ENCODE measurements at places on chromosomes 7 and 10.
A peak's percentile ranks its signal among the peaks of the same experiment; 100 is the strongest.

DNA sequence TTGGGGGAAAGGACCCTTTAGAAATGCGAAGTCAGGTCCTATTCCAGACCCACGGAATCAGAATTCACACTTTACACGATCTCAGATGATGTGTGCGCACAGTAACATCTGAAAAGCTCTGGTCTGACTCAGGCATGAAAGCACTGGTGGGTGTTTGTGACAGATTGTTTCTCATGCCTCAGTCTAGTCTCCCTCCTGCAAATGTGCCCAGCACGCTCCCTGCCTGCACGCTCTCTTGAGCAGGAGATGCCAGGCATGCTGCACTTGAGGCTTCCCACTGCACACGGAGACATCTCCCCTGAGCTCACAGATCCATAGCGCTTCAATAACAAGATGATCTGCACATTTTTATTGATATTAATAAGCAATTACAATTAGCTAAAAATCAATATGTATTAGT, 23.6 kb upstream of the ZNF37A start:
- ATAC-seq: no peak

- ATAC-seq: no peak
Measured at GRCh38 chr7:123771256-123771655, 22.5 kb upstream of the WASL start.

DNA sequence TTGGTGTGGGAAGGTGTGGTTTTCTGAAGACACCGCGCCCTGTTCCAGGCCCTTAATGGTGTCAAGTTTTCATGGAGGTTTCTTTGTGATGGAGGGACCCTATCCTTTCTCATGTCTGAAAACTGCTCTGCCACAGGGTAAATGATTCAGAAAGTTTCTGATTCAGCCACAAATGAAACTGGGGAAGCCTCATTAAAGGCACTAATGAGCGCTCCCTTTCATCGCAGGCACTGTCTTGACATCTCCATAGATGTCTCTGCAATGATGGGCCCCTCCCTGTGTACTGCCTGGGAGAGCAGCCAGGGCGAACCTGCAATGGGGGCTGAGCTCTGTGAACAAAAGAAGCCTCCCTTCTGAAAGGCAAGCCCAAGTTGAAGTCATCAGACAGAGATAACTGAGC, 355.3 kb downstream of the PRPF18 start:
- no peak for ATAC-seq

- ATAC-seq: no peak
Measured at GRCh38 chr7:6576024-6576866, 1.0 kb upstream of the ZDHHC4 start.

- no peak for ATAC-seq
Measured at GRCh38 chr10:629186-629998, 60.1 kb downstream of the DIP2C start.

DNA sequence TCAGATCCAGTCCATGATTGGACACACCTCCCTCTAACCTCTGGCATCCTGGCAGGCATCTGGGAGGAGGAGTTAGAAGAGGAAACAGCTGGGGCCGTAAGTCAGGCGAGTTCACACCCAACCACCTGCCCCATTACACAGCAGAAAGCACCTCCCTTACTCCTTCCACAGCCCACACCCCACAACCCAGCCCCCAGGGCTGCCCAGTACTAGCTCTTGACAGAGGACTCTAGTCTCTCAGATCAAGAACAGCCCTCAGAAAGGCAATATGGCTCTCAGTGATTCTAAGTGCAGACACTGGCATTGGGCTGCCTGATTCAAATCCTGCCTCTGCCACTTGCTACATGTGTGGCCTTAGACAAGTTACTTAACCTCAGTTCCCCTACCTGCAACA, 34.1 kb downstream of the KCNMA1 start:
- ATAC-seq: peak; percentile 22

DNA sequence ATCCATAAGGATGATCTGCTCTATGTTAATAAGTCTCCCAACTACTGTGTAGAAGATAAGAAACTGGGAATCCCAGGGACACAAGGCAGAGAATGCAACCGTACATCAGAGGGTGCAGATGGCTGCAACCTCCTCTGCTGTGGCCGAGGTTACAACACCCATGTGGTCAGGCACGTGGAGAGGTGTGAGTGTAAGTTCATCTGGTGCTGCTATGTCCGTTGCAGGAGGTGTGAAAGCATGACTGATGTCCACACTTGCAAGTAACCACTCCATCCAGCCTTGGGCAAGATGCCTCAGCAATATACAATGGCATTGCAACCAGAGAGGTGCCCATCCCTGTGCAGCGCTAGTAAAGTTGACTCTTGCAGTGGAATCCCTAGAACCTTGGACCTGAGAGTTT, 10.3 kb downstream of the WNT16 start:
- ATAC-seq: no peak

- no peak for ATAC-seq
Measured at GRCh38 chr7:7922684-7923385, 45.8 kb upstream of the GLCCI1 start.

- no peak for ATAC-seq
Measured at GRCh38 chr7:157032128-157032527, 21.7 kb upstream of the MNX1 start.

- ATAC-seq: no peak
Measured at GRCh38 chr10:17244700-17245365, 16.8 kb downstream of the VIM start.

- ATAC-seq: no peak
Measured at GRCh38 chr10:60105295-60105695, 198.9 kb upstream of the CCDC6 start.

DNA sequence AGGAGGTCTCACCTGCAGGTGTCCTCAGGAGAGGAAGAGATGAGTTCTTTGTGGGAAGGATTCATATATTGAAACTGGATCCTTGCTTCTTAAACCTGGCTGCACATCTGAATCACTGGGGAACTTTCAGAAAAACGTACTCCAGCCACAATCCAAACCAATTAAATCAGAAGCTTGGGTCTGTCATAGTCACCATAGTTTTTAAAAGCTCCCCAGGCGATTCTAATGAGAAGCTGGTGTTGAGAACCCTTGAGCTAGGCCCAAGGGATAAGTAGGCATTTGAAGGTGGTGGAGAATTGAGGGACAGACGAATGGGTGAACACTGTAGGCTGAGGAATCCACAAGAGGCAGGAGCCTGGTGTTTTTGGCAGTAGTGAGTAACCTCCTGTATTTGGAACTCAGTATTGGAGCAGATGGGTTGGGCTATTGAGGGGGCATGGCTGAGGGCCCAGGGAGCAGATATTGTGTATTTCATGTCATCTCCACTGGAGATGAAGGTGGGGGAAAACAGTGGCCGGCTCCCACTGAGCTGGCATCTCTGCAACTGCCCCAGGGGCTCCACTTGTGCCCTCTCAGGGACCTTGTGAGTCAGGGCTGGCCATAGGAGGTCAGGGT, 14.5 kb downstream of the ADCYAP1R1 start:
- no peak for ATAC-seq

- no peak for ATAC-seq
Measured at GRCh38 chr10:49560526-49560925, 21.6 kb upstream of the ERCC6 start.

DNA sequence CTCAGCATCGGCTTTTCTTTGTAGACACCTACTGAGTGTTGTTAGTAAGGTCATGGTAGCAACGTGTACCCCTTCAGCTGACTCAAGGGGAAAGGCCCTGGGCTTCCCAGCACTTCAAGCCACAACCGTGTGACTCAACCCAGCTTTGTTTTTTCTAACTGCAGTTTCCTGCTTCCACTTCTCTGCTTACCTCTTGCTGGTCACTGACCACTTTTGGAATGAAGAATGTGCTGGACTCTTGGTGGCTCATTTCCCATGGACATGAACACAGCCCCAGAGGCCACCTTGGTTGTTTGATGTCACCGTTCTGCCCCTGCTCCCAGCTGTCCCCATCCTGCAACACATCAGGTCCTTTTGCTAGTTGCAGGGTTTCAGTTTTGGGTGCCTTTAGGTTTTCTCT, 69.5 kb upstream of the ZNF438 start:
- ATAC-seq: no peak

GRCh38 chr7:904847-905246, 28.5 kb downstream of the GET4 start:
- peak; percentile 14 for ATAC-seq

DNA sequence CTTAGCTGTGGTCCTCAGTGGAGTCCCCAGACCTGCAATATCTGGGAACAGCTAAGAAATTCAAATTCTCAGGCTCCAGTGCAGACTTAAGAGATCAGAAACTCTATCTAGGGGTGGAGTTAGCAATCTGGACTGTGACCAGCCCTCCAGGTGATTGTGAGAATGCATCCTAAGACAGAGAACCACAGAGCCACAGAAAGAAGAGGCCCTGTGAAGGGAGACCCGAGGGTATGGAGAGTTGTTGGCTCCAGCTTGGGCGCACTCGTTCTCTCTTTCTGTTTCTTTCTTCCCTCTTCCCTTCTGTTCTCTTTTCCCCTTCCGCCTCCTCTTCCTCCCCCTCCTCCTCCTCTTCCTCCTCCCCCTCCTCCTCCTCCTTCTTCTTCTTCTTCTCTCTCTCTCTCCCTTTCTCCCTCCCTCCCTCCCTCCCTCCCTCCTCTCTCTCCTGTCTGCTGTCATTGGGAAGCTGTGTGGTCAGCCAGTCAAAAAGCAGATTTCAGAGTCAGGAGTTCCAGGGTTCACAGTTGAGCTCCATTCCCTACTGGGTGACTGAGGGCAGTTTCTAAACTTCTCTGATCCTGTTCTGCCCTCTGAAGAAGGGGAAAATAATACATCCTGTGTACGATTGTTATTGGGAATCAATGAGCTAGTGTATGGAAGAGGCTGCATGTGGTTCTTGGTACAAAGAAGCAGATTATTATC, 62.1 kb upstream of the STEAP1B start:
- no peak for ATAC-seq

- no peak for ATAC-seq
Measured at GRCh38 chr10:120897343-120897742, 46.2 kb downstream of the WDR11 start.

- ATAC-seq: peak; percentile 78
Measured at GRCh38 chr7:3888096-3888495, 587.0 kb downstream of the SDK1 start.

DNA sequence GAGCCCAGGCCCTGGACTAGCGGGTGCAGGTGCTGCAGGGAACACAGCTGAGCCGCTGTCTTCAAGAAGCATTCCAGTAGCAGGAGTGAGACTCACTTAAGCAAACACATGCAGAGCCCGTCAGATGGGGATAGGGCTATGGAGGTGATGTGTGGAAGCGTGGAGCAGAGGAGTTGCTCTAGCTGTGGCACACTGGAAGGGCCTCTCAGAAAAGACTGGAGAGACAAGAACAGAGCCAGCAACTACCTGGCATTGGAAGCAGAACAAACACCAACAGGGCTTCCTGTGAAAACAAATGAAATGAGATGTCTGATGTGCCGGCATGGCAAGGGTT, 37.8 kb upstream of the GALNTL5 start:
- no peak for ATAC-seq

DNA sequence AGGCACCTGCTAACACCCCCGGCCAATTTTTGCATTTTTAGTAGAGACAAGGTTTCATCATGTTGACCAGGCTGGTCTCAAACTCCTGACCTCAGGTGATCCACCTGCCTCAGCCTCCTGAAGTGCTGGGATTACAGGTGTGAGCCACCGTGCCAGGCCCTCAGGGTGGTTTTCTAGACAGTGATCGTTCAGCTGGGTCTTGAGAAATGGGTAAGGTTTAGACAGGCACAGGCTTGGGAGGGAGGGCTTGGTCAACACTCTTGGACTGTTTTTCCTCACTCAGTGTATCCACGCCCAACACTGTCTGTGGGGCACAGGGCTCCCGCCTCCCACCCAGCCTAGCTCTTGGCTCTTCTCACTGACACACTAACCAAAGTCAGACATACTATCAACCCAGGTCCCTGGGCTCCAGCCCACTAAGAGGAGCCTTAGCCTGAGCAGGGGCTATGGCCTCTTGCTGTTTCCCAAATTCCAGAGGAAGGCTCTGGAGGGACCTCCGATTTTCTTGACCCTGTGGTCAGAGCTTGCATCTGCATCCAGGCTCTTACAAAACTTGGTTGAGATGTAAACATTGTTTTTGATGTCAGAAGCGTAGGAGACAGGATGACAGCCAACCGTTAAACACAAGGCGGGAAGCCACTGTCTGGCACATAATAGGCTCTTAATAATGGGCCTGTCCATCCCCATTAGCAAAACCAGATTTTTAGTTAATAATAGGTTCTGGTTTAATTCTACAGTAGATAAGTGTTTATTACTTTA, 143.9 kb downstream of the PRKAG2 start:
- ATAC-seq: no peak

- ATAC-seq: no peak
Measured at GRCh38 chr7:158018971-158019645, 568.5 kb downstream of the PTPRN2 start.

DNA sequence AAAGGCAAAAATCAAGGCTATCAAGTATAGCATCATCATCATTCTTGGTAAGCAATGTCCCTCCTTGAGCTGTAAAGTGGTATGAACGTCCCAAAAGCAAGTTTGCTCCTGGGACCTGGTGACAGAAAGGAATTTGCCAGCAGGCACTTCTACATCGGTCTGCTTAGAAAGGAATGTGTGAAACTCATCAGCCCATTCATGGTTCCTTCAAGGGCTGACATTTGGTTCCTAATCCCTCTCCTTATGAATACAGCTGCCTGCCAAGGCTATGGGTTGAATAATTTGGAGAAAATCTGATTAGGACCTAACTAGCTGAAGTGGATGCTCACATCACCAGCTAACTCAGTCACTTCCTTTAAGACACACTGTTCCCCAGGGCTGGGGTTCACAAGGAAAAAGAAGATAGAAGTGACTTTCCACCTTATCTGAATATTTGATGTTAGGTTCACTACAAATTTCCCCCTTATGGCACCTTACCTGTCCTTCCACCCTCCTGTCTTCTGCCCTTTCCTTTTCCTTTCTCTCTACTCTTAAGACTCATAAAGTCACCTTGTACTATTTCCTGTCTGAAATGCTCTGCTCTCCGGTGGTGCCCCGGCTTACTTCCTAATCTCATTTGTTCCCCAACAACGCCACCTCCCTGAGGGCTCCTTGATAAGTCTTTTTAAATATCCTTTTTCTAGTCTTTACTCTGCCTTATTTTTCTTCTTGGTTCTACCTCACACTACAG, 187.1 kb downstream of the NPSR1 start:
- ATAC-seq: no peak

DNA sequence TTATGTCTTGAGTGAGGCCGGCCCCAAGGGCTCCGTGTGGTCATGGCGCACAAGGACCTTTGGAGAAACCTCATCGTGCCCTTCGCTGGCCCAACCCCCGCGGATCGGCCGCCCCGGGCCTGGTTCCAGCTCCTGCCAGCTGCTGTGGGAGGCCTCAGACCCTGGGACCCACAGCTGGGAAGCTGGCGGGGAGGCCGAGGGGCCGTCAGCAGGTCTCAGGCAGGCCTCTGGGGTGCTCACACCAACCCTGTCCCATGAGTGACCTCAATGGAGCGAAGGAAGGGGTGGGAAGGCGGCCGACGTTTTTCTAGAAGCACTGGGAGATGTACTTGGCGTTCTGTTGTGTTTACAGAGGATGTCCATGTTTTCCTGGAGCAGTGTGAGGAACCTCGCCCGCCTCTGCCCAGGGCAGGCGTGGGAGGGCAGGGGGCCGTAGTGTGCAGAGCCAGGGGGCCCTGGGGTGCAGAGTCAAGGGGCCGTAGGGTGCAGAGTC, 18.6 kb upstream of the ADGRA1 start:
- no peak for ATAC-seq

DNA sequence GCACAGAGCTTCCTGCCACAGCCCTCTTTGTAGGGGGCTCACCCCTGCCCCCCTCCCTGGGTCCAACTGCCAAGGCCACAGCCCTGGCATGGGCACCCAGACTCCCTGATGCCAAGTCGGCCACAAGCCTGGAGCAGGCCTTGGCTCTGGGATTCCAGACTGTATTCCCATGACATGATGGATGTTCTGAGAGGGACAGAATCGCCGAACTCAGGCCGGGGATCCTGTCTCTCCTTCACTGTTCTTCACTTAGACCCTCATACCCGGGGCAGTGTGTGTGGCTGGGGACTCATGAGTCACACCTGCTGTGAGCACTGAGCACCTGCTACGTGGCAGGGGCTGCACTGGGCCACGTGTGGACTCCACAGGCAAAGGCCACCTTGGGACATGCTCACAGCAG, 7.9 kb downstream of the CALML5 start:
- ATAC-seq: no peak
